Left cardiac atrium (tissue), 4 donors: ENCODE measurements at places on chromosomes 2 and 18. TPM values are rescaled to one million over a fixed set of nuclear protein-coding genes. Genes with fewer than 3 reads are reported as not detected.

DNA sequence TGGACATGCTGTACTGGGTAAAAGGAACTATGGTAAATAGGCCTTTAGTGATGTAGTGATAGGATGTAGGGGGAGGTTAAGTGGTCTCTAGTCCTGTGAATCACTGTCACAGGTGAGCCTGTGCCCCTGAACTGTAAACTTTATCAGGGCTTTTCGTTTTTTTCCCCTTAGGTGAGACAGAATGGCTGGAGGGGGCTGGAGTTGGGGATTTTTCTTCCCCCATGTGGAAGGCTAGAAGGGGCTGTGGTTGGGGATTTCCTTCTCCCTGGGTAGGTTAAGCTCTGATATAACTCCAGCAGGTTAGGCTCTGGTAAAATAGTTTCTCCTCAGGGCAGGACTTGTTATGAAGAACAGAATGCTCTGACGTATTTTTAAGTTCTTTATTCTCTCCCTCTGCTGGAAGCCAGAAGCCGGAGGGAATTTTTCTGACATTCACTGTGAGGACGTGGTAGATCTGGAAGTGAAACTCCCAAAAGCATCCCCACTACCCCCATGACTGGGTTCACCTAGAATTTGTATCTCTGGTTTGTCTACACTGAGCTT is 28.5 kb downstream of the PIKFYVE start:
- DNase-seq = no peak

The GPN1 gene
- total RNA-seq = 19.7 TPM

The HAUS1 gene
- total RNA-seq = 7.6 TPM

GRCh38 chr2:138502255-138503086 is 901 bp downstream of the SPOPL start:
- no peak for DNase-seq

DNA sequence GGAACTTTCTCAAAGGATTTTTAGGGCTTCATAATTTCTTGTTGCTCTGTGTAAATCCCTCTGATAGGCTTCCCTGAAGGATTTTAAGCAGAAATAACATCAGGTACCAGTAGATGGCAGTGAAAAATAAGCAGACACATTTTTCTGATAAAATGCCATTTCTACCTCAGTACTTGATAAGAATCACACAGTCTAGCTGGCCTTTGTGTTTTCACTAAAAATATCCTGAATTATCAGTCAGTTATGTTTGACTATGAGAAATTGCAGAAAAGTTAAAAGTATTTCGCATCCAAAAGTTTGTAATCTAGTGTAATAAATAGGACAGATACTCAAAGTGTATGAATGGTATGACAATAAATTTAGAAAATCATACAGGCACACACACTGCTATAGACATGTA is 68.7 kb downstream of the DNAJC10 start:
- no peak for DNase-seq

The EML6 gene
- 0.62 TPM for total RNA-seq

DNA sequence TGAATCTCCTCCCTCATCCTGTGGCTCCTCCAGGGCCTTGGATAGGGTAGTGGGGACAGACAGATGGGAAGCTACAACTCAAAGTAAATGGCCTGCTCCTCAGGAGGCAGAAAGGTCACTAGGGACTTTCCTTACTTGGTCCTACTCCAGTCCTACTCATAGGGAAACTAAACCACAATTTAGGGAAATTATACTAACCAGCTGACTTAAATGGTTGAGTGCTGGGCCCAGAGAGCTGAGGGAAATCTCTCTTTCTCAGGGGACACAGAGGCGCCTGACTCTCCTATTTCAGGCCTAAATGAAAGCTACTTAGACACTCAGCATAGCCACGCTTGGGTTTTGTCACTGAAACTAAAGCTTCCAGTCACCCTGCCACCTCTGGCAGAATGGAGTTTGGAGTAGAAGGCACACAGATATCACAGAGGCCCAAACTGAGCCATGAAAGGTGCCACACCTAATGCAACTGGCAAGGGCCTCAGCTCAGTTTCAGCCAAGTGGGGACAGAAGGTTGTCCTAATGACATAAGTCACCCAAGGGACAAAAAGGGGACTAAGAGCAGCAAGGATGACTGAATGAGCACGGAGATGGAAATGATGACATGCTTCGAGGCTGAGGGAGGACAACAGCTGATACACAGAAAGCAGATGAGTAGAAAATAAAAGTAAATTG is 24.0 kb downstream of the CERKL start:
- DNase-seq = no peak

The FASTKD2 gene
- total RNA-seq = 34.8 TPM

GRCh38 chr18:607930-608329 is 11.1 kb downstream of the CLUL1 start:
- no peak for DNase-seq

The HOXD9 gene
- total RNA-seq = 0.13 TPM

The ETAA1 gene
- total RNA-seq = 4.6 TPM

DNA sequence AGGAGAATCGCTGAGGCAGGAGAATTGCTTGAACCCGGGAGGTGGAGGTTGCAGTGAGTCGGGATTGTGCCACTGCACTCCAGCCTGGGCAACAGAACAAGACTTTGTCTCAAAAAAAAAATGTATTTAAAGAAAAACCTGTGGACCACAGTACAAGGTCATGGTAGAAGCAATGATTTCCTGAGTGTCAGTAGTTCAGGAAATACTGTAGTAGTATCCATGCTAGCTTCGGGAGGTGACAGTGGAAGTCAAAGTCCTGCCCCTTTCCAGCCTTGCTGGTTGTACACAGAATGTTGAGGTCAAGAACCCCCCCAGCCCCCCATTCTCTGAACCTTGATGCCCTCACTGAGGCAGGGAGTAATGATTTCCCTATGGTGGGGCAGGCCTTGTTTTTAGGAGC is 56.6 kb downstream of the INPP4A start:
- DNase-seq = no peak

- peak; percentile 35 for DNase-seq
Measured at GRCh38 chr2:235191978-235192377, 240.2 kb downstream of the SH3BP4 start.

- no peak for DNase-seq
Measured at GRCh38 chr2:75480971-75481836, 79.5 kb downstream of the EVA1A start.

GRCh38 chr2:47218899-47219525 is 63.9 kb upstream of the STPG4 start:
- no peak for DNase-seq

- DNase-seq = no peak
Measured at GRCh38 chr2:200922439-200922838, 33.3 kb downstream of the NIF3L1 start.

The SUCLG1 gene
- 197 TPM for total RNA-seq

The ZNF804A gene
- not detected for total RNA-seq
